ENCODE measurements at places on chromosomes 12 and 14. TPM values are rescaled to one million over a fixed set of nuclear protein-coding genes. Genes with fewer than 3 reads are reported as not detected.
A peak's percentile ranks its signal among the peaks of the same experiment; 100 is the strongest.

The AKAP6 gene
- total RNA-seq = 16.5 TPM

The ABCC9 gene
- 22.1 TPM for total RNA-seq

The SMOC1 gene
- 23.3 TPM for total RNA-seq

The GDF3 gene
- total RNA-seq = not detected

The SMCO2 gene
- not detected for total RNA-seq

The SYNE3 gene
- total RNA-seq = 14.4 TPM

The NAA25 gene
- 60.0 TPM for total RNA-seq

The NYNRIN gene
- 32.7 TPM for total RNA-seq

The CALM1 gene
- total RNA-seq = 335 TPM

The AQP5 gene
- 0.34 TPM for total RNA-seq

The MYO1H gene
- not detected for total RNA-seq

GRCh38 chr12:52582971-52583456 lies 9.4 kb upstream of the KRT74 start:
- DNase-seq = peak; percentile 79

GRCh38 chr12:79019672-79020071 lies 155.1 kb downstream of the SYT1 start:
- DNase-seq = no peak

- no peak for DNase-seq
These were observed 5.7 kb upstream of the GPR65 start for GRCh38 chr14:87999277-87999676.

- DNase-seq = no peak
These were observed 1221.4 kb downstream of the VRK1 start for GRCh38 chr14:98018628-98019027.

- DNase-seq = no peak
These were observed 577 bp downstream of the DTX3 start for GRCh38 chr12:57604992-57605810.

DNA sequence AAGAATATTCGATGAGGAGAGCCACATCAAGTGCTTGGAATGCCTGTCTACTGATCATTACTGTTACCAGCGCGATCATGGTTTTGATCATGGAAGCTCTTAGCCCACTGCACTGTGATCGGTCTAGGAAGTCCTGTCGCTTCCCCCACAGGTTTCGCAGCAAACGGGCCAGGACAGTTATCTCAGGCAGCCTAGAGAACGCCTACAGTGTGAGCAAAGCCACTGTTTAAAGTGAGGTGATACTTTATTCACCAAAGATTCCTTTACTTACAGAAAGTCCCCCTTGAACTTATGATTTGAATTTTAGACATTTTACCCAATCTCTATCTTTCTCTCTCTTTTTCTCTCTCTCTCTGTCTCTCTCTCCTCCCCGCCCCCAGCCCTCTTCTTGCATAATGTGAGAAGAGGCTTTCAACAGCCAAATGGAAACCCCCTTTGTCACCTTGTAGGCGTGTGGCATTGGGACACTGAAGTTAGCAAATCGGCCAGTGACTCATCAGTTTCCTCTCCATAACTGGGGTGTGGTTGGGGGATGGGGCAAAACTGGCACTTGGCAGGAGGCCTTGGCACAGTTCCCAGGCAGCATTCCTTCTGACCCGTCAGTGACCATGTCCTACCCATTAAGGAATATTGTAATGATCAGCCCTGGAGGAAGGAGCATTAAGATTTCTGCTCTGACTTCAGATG lies 214.8 kb downstream of the CHST11 start:
- DNase-seq = peak; percentile 93

DNA sequence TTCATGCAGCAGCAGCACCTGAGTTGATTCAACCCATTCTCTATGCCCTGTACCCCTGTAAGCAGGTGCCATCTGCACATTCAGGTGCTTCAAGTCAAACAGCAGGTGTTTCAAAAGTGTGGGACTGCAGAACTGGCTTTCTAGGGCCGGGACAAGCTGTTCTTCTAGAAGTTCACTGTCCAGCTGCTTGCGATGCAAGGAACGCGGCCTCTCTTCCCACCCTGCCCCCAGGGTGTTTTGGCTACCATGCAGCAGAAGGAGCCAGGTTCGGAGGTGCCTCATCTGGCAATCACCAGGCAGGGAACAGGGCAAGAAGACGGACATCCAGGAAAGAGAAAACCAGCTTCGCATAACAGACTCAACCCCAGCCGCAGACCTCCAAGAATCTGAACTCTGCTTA lies 35.2 kb downstream of the TMEM132D start:
- no peak for DNase-seq

DNA sequence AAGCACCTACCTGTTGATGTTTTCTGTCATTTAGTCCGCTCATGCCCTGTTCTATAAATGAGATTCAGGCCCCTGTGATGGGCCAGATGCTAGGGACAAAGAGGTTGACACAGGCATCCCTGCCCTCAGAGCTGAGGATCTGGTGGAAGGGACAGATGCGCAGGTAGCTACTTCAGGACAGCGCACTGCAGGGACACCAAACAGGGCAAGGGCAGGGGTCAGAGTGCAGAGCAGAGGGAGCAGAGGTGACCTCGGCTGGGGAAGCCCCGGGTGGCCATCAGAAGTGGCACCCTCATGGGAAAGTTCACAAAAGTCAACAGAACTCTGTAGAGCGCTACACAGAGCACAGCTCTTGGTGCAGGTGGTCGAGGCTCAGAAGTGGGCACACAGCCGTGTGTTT lies 5.6 kb upstream of the PNMA1 start:
- no peak for DNase-seq

GRCh38 chr12:19910681-19911080 lies 457.7 kb upstream of the PDE3A start:
- no peak for DNase-seq

DNA sequence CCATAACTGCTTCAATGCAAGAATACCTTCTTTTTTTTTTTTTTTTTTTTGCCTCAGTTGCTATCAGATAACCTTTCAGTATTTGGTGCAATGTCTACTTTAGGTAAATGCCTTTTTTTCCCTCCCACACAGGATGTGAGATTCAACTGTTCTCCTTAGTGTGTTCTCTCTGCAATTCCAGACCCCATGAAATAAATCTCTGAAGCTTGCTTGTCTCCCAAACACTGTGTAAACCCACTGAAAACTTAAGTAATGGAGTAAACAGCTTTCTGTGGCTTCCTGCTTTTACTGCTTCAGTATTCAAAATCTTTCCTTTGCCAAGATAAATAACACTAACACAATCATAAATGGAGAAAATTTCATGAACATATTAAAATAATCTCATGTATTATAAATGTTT lies 55.8 kb upstream of the CLEC14A start:
- no peak for DNase-seq

DNA sequence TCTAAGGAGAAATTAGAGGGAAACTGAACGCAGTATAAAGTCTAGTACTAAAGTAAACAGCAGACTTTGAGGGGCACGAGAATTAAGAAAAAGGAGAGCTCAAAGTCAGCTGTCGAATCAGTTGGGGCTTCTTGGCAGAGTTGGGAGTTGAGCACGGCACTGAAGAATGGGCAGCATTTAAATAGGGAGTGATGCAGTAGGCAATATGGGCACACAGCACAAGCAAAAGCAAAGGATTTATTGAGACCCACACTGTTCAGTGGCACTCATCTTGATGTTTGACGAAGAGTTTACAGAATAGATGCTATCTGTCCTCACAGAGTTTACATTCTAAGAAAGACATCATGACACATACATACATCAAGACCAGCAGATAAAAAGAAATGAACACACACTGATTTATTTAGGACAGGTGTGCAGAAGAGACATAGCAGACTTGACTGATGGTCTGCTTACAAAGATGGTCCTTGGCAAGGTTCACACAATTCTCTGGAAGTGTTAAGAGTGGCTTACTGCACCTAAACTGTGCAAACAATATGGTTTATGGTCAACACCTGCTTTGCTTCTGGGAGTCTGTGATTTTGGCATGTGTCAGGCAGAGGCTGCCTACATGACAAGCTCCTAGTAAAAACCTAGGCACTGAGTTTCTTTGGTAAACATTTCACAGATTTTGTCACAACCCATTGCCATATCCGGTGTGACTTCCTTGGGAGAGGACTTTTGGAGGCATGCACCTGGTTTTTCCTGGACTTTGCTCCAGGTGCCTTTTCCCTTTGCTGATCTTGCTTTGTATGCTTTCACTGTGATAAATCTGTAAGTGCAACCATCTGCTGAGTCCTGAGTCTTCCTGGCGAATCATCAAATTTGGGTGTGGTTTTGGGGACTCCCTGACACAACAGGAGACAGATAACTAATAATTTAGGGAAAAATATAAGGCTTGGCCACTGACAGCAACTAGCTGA lies 26.3 kb downstream of the ALKBH1 start:
- no peak for DNase-seq

GRCh38 chr12:118052324-118053070 lies 8.5 kb downstream of the WSB2 start:
- DNase-seq = peak; percentile 88
